ENCODE measurements at places on chromosomes 5 and 9.
A peak's percentile ranks its signal among the peaks of the same experiment; 100 is the strongest.

DNA sequence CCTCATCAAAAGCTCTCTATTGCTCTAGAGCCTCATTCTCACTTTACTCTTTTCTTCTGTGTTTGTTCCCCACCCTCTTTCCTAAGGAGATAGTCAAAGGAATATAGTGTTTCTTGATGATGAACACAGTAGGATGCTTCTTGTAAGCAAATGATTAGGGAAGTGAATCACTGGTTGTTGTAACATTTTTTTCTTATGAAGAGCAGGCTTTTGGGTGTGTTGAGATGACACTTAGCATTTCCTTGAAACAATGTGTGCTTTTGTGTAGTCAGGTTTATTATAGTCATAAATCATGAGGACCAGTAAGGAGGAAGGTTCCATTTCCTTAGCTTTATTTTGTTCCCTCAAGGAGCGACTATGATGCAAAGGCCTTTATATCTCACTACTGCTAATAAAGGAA, 1991.3 kb upstream of the C9orf72 start:
- DNase-seq, result no peak

DNA sequence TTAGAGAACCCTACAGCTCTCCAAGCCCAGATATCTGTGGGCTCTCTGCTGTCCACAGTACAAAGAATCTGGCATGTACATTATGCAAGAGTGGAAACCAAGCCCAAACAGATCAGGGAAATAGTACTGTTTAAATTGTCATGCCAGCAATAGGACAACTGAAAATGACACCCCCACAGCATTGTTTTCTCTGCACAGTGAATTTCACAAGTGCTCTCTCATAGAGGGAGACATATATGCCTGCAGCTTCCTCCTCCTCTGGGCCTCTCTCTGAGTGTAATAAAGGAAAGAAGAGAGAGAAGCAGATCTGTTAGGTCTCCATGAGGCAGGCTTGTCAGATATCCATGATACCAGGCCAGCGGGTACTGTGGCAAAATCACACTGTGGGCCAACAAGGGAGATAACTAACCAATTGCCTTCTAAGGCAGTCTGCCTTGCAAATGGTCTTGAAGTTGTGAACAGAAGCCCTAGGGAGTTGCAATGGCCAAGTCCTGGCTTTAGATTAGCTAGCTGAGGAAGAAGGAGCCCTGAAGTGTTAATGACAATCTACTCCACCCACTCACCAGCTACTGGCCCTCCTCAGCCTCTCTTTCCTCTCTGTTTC, 54.4 kb upstream of the JMY start:
- no peak for DNase-seq

- no peak for DNase-seq
These were observed 21.4 kb downstream of the LHFPL2 start for GRCh38 chr5:78627175-78627574.

DNA sequence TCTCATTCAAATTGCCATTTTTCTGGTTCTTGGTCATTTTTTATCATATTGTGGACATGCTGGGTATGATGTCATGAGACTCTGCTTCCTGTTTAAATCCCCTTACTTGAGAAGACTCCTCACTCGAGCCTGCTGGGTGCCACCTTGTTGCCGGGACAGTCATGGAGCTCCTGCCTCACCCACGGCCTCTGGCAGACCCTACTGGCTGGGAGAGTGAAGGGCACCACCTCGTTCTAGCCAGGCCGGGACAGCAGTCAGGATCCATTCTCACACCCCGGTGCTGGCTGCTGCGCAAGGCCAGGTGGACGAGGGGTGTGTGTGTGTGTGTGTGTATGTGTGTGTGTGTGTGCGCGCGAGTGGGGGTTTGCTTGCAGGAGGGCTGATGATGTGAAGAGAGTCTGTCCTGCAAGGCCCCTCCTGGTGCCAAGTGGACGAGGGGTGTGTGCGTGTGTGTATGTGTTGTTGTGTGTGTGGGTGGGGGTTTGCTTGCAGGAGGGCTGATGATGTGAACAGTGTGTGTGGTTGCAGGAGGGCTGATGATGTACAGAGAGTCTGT, 4.4 kb downstream of the CEP72 start:
- DNase-seq, result no peak

DNA sequence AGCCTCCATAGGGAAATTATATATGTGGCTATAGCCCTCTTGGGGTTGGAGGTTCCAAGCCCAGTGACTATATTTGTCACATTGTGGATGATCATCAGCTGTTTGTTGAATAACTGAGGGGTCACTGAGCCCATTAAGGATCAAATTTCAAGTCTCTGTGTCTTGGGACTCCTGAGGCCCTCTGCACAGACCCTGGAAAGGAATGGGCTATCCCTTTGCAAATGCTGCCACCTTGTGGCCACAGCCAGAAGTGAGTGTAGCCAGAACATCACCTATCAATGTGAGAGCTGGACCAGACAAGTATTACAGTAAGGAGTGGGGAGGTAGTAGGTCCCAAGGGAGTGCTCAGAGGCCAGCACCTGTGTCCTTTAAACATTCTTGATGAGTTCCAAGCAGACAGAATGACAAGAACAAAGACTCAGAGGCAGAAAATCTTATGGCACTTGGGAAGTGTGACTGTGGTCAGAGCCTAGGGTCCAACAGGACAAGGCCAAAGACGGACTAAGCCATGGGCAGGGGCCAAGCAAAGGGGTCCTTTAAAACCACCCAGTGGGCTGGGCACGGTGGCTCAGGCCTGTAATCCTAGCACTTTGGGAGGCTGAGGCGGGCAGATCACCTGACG, 8.2 kb downstream of the RPP25L start:
- peak; percentile 19 for DNase-seq

- DNase-seq, result no peak
These were observed 255.6 kb downstream of the NFIB start for GRCh38 chr9:14058325-14058688.

DNA sequence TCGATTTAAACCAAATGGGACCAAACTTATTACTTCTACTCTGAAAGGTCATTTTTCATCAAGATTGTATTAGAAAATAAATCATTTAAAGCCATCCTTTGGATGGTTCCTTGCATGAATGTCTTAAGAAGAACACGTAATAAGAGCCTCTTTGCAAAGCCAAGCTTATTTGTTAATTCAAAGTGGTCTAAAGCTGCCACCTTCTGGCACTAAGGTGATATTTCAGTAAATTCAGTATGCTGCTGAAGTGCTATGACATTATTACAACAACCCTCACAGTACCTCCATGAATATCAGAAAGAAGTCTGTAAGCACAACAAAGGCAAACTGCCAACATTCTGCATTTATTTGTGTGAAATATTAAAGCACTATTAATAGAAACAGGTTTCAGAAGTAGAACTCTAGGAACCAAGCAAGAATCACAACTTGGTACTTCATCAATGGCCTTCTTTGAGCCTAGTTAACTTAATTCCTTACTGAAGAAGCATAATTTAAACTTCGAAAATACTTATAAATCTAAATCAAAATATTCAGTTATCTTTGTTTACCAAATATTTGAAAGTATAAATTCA, 53.1 kb upstream of the TYRP1 start:
- DNase-seq, result no peak

- no peak for DNase-seq
These were observed 99.3 kb upstream of the HCN1 start for GRCh38 chr5:45795458-45795857.

GRCh38 chr9:130043654-130044623, 950 bp upstream of the FNBP1 start:
- DNase-seq, result no peak

- no peak for DNase-seq
These were observed 1.1 kb downstream of the NPM1 start for GRCh38 chr5:171388816-171389168.

DNA sequence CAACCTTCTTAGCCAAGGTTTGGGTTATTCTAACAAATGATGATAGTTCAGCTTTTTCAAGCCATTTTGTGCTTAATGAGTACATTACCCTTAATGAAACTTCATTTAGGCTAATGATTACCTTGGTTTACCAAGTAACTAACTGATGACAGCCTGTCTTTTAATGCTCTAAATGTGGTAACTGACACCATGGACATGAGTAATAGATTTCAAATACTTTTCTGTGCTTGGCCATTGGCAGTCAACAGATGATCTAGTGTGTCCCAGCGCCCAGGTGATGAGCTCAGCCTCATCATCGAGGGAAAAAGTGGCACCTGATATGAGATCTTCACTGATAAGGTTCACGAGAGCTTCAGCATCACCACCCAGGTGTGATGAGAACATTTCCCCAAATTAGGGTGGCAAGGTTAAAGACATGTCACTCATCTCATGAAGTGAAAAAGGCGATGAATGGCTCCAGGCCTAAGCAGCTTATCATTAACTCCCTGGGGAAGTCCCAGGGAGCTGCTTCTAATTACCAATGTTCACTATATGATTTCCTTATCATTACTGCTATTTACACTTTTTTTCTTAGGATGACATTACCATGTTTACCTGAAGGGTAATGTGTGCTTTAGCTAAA, 296.0 kb downstream of the SPOCK1 start:
- DNase-seq, result no peak

- DNase-seq, result no peak
These were observed 2318.6 kb upstream of the ACO1 start for GRCh38 chr9:30065888-30066287.

- DNase-seq, result no peak
These were observed 10.3 kb downstream of the RUSC2 start for GRCh38 chr9:35500130-35500748.

DNA sequence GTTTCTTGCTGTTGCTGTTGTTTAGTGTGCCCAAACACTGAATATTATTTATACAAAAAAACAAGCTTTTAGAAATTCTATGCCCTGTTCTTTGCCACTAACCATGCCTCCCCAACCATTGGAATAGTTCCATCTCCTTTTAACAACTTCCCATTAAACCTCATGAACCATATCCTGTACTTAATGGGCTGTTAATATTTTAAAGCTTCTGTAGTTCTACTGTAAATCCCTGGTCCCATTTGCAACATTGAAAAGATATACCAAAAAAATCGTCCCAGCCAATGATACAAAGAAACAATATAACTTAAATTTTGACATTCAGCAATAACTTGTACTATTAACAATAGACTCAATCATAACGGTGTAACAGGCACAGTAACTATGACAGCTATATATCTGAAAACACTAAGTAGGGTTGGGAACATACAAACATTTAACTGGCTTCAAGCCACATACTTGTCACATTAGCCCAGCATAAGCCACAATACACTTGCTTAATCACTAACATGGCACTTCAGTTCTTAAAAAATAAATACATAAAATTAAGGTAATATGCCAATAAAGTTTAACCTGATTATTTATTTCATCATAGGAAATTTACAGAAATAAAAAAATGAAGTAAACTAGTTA, 86.1 kb downstream of the ADAMTS6 start:
- no peak for DNase-seq

- no peak for DNase-seq
These were observed 10.6 kb upstream of the NEURL1B start for GRCh38 chr5:172630482-172630881.

DNA sequence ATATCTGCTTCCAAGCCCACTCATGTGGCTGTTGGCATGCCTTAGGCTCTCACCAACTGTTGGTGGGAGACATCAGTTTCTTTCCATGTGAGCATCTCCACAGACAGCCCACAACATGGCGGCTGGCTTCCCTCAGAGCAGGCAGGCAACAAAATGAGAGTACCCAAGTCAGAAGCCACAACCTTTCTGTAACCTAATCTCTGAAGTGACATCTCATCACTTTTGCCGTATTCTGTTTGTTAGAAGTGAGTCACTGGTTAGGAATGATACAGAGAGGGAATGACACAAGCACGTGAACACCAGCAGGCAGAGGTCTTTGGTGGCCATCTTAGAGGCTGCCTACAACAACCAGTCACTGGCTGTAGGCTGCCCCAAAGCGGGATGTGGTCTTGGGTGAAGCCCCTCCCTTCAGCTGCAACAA, 88.6 kb upstream of the RASGRF2 start:
- no peak for DNase-seq

DNA sequence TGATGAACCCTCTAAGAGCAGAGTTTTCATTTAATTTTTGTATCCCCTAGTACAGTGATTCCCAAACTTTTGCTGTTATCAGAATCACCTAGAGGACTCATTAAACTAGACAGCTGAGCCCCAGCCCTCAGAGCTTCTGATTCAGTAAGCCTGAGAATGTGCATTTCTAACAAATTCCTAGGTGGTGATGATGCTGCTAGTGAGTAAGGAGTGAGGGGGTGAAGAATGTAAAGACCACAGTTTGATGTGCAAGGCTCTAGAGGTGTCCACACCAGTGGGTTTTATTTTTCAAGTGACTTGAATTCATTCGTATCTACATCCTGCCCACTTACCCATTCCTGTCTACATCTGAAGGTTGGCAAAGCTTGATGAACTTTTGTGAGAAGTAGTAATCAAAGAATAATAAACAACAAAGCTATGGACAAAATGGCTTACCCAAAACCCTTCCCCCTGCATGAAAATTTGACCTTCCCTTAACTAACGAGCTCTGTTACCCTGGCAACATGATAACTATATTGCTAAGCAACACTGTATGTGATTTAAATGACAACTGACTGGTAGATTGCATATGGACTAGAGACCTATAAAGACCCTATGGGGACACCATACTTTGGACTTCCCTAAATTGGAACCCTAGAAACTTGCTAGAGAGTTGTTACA, 35.2 kb downstream of the DTWD2 start:
- DNase-seq, result no peak

- DNase-seq, result no peak
These were observed 57.1 kb upstream of the CER1 start for GRCh38 chr9:14779566-14780022.

GRCh38 chr9:83062651-83063527, at the start of gene RASEF:
Gene RASEF (minus strand): TSS chr9:83063142. CDS start chr9:83062867, 275 bp downstream.
- DNase-seq, result no peak

- no peak for DNase-seq
These were observed 1043.1 kb downstream of the DTWD2 start for GRCh38 chr5:117945258-117945657.

- DNase-seq, result no peak
These were observed 5.0 kb downstream of the PAEP start for GRCh38 chr9:135566552-135566951.

DNA sequence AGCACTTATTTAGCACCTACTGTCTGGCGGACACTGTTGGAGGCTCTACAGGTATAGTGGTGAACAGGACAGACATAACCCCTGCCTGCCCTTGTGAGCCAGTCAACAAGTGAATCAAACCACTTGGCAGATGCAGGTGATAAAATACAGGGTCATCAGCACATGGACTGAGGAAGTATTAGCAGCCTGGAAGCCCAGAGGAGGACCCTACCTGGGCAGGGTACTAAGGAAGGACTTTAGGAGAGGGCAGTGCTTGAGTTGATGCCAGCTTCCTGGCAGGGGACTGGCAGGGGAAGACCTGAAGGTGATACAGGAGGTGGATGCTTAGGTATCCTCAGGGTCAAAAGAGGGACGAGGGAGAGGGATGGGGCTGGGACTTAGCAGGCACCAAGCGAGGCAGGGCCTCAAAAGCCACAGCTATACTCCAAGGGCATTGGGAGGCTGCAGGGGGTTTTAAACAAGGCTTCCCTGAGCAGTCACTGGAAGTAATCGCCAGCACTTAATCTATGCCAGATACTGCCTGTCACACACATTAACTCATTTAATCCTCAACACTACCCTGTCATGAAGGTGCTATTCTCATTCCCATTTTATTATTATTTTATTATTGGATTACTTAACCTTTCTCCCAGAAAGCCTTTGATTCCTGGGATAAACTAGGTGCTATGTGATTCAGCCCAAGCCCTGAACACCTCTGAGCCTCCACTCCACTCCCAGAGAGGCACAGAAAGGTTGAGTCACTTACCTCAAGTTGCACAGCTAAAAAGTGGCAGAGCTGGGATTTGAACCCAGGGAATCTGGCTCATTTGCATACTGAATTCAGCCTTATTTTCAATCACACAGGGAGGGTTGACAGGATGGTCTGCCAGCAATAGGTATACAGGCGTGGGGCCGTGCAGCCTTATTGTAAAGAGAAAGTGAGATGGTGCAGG, 63.8 kb upstream of the ORM1 start:
- no peak for DNase-seq

All from AG09319 (cell line).